A549 treated with CORT108297 at 1 μM for 4 hours (cell line): ENCODE measurements at places on chromosomes 12 and 14. TPM values are rescaled to one million over a fixed set of nuclear protein-coding genes. Genes with fewer than 3 reads are reported as not detected.

The KRT71 gene
- 0.05 TPM in 1 of 5 replicates, not detected in the others for total RNA-seq

The PRR4 gene
- 1.6 to 2.9 TPM (median 2.6 TPM) in 5 replicates for total RNA-seq

The IL23A gene
- 0.35 to 1.0 TPM (median 0.57 TPM) in 5 replicates for total RNA-seq

The HOXC9 gene
- 11.1 to 12.5 TPM (median 11.7 TPM) in 5 replicates for total RNA-seq

The BLTP3B gene
- total RNA-seq, result 10.3 to 12.8 TPM (median 12.1 TPM) in 5 replicates

The KRT79 gene
- 0.05 to 0.14 TPM (median 0.09 TPM) in 4 of 5 replicates, not detected in the other for total RNA-seq

The NID2 gene
- total RNA-seq, result 16.1 to 30.0 TPM (median 20.1 TPM) in 5 replicates

The OR6S1 gene
- total RNA-seq, result not detected in 5 replicates

The SLC5A8 gene
- total RNA-seq, result not detected in 5 replicates

The ZNF385A gene
- 14.2 to 21.2 TPM (median 20.2 TPM) in 5 replicates for total RNA-seq

The NEUROD4 gene
- total RNA-seq, result 0.02 TPM in 1 of 5 replicates, not detected in the others

The INHBC gene
- total RNA-seq, result 0.05 to 0.08 TPM in 2 of 5 replicates, not detected in the others

The GARIN6 gene
- not detected in 5 replicates for total RNA-seq

The IRF9 gene
- 17.6 to 21.5 TPM (median 19.7 TPM) in 5 replicates for total RNA-seq

The MMP19 gene
- 0.07 to 0.31 TPM (median 0.22 TPM) in 5 replicates for total RNA-seq

The TMEM260 gene
- total RNA-seq, result 3.9 to 6.3 TPM (median 4.8 TPM) in 5 replicates
